ENCODE measurements at places on chromosomes 6 and 20.

GRCh38 chr20:47691625-47692024 is 93.7 kb downstream of the SULF2 start:
- DNase-seq: no peak

DNA sequence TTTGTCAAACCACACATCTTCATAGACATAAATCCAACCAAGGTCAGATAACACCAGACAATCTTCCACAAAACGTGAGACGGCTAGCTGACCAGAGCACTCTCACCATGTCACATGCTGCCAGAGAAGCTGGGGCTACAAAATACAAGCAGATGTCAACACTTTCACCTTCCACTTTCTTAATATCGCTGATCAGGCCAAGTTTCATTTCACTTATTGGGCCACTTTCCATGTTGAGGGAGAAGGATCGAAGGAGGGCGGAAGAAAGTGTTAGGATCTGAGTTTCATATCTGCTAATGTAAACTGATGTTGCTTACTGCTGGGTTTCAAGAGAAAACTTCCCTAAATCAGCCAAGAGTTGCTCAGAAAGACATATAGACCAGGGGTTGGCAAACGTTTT is 177.0 kb upstream of the PRDM1 start:
- DNase-seq: no peak

DNA sequence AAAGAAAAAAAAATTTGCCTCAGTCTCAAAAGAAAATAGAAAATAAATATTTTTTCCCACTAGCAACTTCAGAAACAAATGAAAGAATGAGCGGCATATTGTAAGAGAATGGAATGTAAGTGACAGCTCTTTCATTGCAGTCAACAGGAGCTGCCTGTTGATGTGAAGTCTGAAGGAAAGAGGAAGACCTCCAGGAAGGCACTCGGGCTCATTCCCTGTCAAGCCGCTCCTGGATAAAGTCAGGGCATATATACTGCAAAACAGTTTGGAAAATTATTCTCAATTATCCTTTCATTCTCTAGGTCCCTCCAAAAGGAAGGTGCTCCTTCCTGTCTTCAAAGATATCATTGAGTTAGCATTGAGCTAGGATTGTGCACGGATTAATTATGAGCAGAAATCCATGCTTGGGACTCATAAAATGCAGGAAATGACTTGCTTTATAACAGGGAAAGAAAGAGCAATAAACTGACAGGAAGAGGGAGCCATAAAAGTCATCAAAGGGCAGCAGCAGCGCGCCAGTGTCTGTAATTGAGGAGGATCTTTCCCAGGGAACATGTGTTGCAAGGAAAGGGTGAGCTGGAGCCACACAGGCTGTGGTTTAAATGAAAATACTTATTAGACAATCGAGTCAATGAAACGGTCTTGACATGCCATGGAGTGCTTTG is 218.2 kb downstream of the C6orf118 start:
- DNase-seq: no peak

- DNase-seq: peak; percentile 93
Observed at GRCh38 chr6:159790149-159790955, at the start of gene MRPL18. Gene MRPL18, plus strand, starts transcription at chr6:159790467. Its CDS starts 121 bp downstream, at chr6:159790588.

DNA sequence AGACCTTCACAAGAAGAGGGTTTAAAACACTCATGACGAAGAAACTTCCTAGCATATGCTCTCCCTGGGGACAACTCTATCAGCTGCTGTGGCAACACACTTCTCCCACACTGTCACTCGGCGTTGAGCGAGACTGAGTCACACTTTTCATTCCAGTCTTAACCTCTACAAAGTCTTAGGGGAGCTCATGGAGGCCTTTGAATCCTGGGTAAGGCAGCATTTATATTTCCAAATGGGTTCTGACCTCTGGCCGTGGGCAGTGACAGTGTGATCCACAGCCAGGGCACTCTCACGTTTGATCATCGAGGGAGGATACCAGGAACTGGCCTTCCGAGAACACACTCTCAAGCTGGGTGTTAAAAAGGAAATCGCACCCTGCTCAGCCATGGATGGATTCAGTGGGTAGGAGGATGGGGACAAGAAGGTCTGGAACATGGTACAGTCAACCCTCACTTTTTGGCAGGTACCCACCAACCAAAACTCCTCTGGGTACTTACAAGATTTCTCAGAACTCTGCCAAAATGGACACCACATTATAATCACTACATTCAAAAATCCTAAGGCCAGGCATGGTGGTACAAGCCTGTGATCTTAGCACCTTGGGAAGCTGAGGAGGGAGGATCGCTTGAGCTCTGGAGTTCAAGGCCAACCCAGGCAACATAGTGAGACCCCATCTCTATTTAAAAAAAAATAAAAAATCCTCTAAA is 19.6 kb downstream of the RRBP1 start:
- DNase-seq: peak; percentile 22

GRCh38 chr20:62428396-62429295 is 1.3 kb upstream of the RBBP8NL start:
- DNase-seq: no peak

- DNase-seq: no peak
Observed at GRCh38 chr6:158848490-158848895, 29.3 kb upstream of the EZR start.

DNA sequence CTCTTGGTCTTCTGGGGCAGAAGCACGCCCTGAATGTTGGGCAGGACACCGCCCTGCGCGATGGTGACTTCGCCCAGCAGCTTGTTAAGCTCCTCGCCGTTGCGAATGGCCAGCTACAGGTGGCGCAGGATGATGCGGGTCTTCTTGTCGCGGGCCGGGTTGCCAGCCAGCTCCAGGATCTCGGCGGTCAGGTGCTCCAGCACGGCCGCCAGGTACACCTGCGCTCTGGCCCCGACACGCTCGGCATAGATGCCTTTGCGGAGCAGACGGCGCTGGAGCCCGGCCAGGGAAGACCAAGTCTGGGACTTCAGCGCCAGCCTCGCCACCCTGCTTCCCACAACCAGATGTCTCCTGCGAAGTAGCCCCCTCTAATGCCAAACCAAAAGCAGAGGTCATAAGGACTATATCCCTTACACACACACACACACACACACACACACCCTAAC is 8.0 kb upstream of the SLC17A3 start:
- DNase-seq: peak; percentile 22

DNA sequence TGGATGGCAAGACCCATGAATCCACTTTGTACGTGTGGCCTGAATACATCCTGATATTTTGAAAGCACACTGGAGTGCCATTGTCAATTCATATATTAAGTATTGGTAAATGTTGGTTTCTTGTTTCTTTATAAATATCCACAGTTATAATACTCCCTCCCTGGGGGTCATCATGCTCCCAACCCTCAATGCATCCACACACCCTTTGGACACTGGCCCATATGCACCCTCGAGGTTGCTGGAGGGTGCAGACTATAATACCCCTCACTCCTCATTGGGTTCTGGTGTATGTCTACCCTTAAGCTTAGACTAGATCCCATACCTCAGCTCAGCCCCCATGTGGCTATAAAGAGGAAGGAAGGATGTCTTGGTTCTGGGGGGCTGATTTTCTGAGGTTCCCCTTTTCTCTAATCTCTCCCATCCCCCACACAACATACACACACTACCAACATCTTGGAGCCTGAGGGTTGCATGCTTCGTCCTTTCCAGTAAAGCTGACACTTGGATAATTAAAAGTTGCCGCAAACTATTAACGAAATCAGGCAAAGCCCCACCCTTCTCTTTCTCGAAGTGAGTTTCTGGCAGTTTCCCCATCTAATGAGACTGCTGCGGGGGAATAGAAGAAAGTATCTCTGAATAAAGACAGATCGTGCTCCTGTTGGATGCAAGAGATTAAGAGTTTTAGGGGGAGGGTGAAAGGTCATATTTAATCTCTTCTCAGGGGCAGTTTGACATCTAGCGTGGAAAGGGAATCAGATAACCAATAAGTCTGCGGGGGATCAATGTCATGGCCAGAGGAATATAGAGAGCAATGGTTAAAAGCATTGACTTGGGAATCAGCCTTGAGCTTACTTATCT is 7.4 kb downstream of the PIM1 start:
- no peak for DNase-seq

DNA sequence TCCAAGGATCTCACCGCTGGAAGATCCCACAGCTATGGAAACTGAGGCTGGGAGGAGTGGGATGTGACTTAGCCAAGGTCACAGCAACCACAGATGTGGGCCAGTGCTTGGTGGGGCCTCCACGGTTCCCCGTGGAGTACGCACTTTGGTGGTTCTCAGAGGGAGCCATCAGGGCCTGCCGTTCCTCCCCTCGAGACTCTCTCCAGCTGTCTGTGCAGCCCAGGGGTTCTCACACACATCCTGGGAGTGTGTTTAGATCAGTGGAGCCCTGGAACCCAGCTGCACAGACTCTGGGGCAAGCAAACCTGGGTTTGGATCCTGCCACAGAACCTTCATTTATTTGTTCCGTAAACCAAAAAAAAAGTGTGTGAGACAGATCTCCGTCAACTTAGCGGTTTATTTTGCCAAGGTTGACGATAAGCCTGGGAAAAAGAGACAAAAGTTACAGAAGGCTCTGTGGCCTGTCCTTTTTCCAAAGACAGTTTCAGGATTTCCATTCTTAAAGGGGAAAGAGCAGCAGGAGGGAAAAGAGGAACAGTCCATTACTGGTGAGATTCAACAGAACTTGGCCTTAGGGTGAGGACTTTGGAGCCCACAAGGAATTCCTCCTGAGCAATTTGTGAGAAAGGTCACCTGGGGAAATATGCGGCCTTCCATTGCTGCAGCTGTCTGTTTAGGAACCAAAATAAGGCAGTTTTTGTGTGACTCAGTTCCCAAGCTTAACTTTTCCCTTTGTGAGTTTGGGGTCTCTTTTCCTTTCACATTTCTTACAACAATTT is 13.6 kb upstream of the MYMX start:
- no peak for DNase-seq

DNA sequence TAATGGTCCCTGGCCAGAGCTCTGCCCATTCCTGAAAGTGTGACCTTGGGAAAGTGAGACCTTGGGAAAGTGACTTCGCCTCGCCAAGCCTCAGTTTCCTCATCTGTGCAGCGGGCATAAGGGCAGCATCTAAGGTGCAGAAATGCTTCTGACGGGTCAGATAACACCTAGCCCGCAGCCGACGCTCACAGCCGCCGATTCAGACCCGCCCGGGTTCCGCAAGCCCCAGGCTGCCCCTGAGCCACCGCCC is 486 bp downstream of the FKBP1A start:
- DNase-seq: no peak

GRCh38 chr6:26576929-26577719 is 19.6 kb upstream of the ABT1 start:
- DNase-seq: no peak

- DNase-seq: no peak
Observed at GRCh38 chr6:37541346-37541745, 41.7 kb upstream of the CCDC167 start.

DNA sequence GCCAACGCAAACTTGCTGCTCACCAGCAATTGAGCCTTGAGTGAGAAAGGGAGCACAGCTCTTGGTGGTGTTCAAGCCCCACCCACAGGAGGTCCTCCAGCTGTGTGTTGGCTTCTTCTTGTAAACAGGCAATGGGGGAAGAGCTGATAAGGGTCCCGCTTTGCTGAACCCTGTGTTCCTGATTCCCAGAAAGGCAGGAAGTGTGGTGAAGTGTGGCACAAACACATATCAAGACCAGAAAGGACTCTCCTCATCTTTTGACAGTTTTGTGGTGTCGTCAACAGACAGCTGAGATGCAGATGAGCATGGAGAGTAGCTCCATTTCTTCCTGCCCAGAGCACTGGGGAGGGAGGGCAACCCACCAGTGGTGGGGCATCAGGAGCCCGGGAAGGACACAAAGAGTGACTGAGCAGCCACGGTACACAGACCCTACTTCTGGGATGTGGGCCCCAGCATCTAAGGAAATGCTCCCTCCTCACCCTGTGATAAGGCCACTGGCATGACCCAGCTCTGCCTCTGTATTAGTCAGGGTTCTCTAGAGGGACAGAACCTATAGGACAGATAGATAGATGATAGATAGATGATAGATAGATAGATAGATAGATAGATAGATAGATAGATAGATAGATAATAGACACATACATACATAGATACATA is 188.9 kb upstream of the TAB2 start:
- no peak for DNase-seq

DNA sequence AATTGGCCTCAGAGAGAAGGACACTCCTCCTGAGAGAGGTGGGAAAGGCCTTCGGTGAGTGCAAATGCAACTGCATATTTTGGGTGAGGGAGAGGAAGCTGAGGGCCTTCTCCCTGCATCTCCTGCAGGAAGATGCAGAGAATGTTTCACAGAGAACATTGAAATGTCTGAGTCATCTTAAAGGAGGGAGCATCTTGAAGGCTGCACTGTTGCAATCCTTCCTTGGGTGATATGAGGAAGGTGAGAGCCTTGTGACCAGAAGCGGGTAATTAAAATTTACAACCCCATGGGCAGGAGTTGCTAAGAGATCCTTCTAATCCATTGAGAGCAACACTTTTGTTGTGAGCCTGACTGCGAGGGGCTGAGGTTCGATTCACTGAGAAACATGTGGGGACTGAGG is 375.7 kb upstream of the MARCKS start:
- DNase-seq: no peak

DNA sequence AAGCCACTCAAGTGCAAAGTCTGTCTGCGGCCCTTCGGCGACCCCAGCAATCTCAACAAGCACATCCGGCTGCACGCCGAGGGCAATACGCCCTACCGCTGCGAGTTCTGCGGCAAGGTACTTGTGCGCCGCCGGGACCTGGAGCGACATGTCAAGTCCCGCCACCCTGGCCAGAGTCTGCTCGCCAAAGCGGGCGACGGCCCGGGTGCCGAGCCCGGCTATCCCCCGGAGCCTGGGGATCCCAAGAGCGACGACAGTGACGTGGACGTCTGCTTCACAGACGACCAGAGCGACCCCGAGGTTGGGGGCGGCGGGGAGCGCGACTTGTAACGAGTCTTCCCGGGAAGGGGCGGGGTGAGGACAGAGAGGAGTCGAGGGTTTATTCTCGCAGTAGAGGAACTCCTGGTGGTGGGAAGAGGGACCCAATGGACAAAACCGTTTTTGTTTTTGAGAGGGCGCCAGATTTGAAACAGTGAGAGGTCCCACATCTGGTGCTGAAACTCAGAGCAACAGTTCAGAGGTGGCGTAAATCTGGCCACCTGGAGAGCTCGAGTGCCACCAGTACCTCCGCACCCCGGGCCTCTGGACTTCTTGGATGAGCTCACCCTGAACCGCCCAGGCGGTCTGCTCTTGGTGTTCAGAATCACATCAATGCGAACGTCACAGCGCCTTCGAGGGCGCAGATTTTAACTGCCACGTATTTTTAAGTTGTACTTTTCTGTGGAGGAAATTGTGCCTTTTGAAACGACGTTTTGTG is 8.0 kb downstream of the PRDM13 start:
- peak; percentile 36 for DNase-seq

DNA sequence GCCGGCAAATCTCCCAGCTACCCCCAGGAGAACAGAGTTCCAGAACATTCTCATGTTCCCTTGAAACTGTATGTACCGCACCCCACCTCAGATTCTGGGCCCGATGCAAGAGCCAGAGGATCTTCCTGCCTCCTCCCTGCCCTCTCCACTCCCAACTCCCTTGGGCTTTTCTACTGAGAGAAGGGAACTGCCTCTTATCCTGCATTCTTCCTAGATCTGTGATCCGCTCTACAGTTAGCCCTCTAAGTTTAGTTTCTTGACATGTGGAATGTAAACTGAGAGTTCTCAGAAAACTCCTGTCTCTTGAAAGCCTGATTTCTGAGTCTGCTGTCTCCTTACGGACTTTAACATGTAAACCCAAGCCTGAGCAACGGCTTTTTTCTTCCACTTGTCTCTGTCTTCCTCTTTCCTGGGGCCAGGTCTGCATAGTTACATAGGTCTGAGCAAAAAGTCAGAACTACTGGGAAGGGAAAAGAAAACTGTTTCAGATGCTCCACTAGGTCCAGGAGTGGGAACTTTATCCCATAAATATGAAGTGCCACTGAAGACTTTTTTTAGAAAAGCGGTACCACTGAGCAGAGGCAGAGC is 86.5 kb upstream of the TNFAIP3 start:
- DNase-seq: no peak

- DNase-seq: no peak
Observed at GRCh38 chr6:79613912-79614311, 17.2 kb upstream of the SH3BGRL2 start.

Data from GM13976 (cell line).